T-helper 17 cell (primary cell): ENCODE measurements at places on chromosomes 7 and 10. TPM values are rescaled to one million over a fixed set of nuclear protein-coding genes. Genes with fewer than 3 reads are reported as not detected.

ST7 gene
- 8.0 TPM for total RNA-seq

NRCAM gene
- total RNA-seq, result not detected

DNA sequence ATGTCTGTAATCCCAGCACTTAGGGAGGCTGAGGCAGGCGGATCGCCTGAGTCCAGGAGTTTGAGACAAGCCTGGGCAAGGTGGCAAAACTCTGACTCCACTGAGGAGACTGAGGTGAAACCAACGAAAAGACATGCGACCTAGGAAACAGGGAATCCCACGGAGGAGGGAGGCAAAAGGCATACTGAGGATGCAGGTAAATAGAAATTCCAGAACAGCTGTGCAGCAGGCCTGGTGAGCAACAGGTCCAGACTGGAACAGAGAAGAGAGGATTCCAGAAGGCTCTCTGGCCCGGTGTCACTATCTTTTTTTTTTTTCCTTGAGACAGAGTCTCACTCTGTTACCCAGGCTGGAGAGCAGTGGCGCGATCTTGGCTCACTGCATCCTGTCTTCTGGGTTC lies 7.3 kb downstream of the KLRG2 start:
- H3K4me3 ChIP-seq, result no peak overlapping the region
- H3K36me3 ChIP-seq, result no peaks in the 10 kb centered on the region
- no peak for DNase-seq
- H3K4me1 ChIP-seq, result peaks cover 2% of the 10 kb centered on the region
- H3K27me3 ChIP-seq, result peaks cover 20% of the 10 kb centered on the region

DNA sequence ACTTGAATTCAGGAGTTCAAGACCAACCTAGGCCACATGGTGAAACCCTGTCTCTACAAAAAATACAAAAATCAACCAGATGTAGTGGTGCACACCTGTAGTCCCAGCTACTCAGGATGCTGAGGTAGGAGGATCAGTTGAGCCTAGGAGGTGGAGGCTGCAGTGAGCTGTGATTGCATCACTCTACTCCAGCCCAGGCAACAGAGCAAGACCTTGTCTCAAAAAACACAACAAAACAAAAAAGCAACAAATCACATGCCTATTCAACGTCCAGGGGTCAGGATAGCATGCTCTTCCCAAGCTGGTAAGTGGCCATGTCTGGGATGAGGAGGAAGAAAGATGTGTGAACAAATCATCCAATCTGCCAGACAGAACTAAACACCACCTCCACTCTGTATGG lies 6.2 kb upstream of the RADIL start:
- no peak overlapping the region for H3K27ac ChIP-seq
- H3K27me3 ChIP-seq, result peaks cover 30% of the 10 kb centered on the region
- H3K36me3 ChIP-seq, result peaks cover 5% of the 10 kb centered on the region
- DNase-seq, result no peak
- no peak overlapping the region for H3K4me3 ChIP-seq
- peaks cover 2% of the 10 kb centered on the region for H3K4me1 ChIP-seq

GRCh38 chr7:113154117-113154516 lies 35.8 kb upstream of the SMIM30 start:
- peaks cover 34% of the 10 kb centered on the region for H3K27me3 ChIP-seq
- H3K36me3 ChIP-seq, result no peaks in the 10 kb centered on the region
- no peak overlapping the region for H3K4me3 ChIP-seq
- no peak overlapping the region for H3K27ac ChIP-seq
- no peaks in the 10 kb centered on the region for H3K4me1 ChIP-seq

DNA sequence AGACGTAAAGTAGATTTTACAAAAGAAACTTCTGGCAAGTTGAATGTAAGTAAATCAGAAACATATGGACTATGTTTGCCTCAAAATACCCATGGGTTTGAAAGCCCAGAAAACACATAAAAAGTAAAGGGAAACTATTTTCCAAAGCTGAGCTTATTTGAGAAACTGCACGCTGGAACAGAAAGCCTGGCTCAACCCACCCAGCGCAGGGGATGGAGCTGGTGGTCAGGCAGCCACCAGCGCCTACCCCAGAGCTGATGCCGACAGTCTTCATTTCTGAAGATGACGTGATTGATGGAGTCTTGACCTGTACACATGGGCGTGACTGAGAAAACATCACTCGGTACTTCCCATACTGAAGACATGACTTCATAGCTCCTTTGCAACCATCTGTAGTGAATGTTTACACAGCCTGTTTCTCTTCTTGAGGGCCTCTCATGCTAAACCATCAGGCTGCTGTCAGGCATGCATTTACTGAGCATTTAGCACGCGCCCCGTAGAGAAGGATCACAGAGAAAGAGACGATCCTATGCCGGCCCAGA lies 232.6 kb upstream of the AUTS2 start:
- H3K27me3 ChIP-seq, result no peaks in the 10 kb centered on the region
- DNase-seq, result no peak
- H3K27ac ChIP-seq, result no peak overlapping the region
- H3K4me1 ChIP-seq, result no peaks in the 10 kb centered on the region
- H3K4me3 ChIP-seq, result no peak overlapping the region
- no peaks in the 10 kb centered on the region for H3K36me3 ChIP-seq

GRCh38 chr7:112086496-112087254 lies 119.5 kb downstream of the DOCK4 start:
- peaks cover 32% of the 10 kb centered on the region for H3K27me3 ChIP-seq
- H3K4me1 ChIP-seq, result peaks cover 3% of the 10 kb centered on the region
- H3K36me3 ChIP-seq, result no peaks in the 10 kb centered on the region
- H3K4me3 ChIP-seq, result no peak overlapping the region
- no peak for DNase-seq

GRCh38 chr7:159078193-159078910 lies 66.3 kb downstream of the VIPR2 start:
- peaks cover 10% of the 10 kb centered on the region for H3K27me3 ChIP-seq
- no peak overlapping the region for H3K4me3 ChIP-seq
- H3K4me1 ChIP-seq, result peaks cover 2% of the 10 kb centered on the region
- DNase-seq, result no peak
- H3K36me3 ChIP-seq, result no peaks in the 10 kb centered on the region
- no peak overlapping the region for H3K27ac ChIP-seq

DNA sequence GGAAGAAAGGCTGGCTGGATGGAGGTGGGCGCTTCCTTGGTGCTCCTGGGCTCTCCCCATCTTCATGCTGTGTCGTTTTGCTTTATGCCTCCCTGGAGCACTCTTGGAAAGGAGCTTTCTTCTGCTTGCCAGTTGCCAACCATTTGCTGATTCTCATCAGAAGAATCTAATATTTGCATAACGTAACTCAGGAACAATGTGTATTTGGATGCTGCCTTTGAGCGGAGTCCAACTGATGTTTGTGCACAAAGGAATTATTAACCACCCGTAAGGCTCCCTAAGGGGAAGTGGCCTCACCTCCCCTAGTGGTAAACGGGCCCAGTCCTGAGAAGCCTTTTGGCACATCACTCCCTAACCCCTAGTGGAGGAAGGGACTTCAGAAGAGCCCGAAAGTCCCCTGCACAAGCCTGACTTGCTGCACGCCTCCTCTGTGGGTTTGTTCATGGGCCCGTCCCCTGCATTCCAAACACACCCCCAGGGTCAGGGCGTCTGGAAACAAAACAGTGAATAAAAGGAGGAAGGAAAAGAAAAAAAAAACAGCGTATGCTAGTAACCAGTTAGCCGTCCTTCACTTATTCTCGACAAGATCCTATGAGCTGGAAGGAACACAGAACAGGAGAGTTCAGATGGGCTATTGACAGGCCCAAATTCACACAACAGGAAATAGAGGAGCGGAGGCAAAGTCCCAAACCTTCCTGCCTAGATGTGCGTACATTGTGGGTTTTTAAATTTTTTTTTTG lies 602.2 kb downstream of the LRMDA start:
- H3K27ac ChIP-seq, result no peak overlapping the region
- peaks cover 2% of the 10 kb centered on the region for H3K4me1 ChIP-seq
- H3K27me3 ChIP-seq, result peaks cover 27% of the 10 kb centered on the region

GRCh38 chr7:141840708-141841107 lies 577 bp downstream of the PRSS37 start:
- no peaks in the 10 kb centered on the region for H3K36me3 ChIP-seq
- DNase-seq, result no peak
- H3K27ac ChIP-seq, result no peak overlapping the region
- no peaks in the 10 kb centered on the region for H3K27me3 ChIP-seq

GRCh38 chr10:52951824-52952223 lies 179.2 kb upstream of the MBL2 start:
- DNase-seq, result no peak
- H3K36me3 ChIP-seq, result no peaks in the 10 kb centered on the region

GRCh38 chr10:86971232-86971991 lies 3.1 kb downstream of the ADIRF start:
- H3K4me3 ChIP-seq, result peak overlapping the region; percentile 87
- no peaks in the 10 kb centered on the region for H3K27me3 ChIP-seq
- peak overlapping the region; percentile 96 for H3K27ac ChIP-seq
- no peaks in the 10 kb centered on the region for H3K36me3 ChIP-seq
